ENCODE measurements at places on chromosomes 3 and 15.

- DNase-seq: no peak
Measured at GRCh38 chr15:57302640-57303257, 73.6 kb upstream of the CGNL1 start.

GRCh38 chr3:13707456-13707855, 158.5 kb downstream of the FBLN2 start:
- DNase-seq: no peak

GRCh38 chr3:181622365-181622764, 89.4 kb upstream of the SOX2 start:
- DNase-seq: no peak

DNA sequence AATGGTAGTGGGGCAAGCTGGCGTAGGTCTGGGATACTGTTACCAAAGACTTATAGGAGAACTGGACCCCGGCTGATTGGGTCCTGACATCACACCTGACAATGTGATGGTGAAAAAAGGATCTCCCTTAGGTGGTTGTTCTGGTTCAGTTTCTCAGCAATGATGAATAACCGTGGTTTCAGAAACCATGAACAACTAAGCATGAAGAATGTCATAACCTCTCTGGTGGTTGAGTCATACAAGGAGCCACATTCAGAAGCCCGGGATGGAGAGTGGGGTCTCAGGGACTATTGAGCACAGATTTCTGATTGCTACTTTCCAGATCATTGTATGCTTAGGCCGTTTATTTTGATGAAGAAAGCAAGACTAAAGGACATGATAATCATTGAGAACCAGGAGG, 17.4 kb downstream of the GPR160 start:
- DNase-seq: no peak

- no peak for DNase-seq
Measured at GRCh38 chr3:23602971-23603370, 202.8 kb upstream of the UBE2E1 start.

- DNase-seq: no peak
Measured at GRCh38 chr3:60737633-60738399, 513.4 kb downstream of the FHIT start.

GRCh38 chr15:74121858-74122257, 8.5 kb upstream of the ISLR2 start:
- no peak for DNase-seq

DNA sequence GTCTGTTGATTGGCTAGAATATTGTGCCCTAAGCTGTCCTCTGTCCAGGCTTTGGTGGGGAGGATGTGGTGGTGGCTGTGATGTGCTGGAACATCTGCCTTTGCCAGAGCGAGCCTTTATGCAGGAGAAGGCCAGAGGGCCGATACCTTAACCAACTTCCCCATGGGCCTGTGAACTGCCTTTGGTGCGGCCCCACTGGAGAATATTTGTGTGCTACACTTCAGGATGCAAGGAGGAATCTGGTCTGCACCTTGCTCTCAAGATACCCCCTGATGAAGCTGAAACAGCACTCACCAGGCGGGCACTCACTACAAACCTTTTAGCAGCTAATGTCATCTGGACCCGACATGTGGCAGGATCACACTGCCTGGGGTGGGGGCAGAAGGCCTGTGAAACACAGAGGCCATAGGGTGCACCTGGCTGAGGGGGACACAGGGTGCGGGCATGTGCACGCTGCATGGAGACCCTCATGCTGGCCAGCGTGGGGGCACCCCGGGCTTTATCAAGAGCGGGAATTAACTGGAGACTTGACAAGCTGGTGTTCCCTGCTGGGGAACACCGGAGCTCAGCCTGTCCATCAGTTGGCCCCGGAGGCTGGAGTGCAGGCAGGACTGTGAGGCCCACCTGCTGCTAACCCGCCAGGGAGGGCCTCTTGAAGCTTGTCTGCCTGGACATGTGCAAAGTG, 16.4 kb downstream of the PRR23E start:
- DNase-seq: no peak

- peak; percentile 62 for DNase-seq
Measured at GRCh38 chr3:127761441-127761801, 60.9 kb downstream of the MGLL start.

DNA sequence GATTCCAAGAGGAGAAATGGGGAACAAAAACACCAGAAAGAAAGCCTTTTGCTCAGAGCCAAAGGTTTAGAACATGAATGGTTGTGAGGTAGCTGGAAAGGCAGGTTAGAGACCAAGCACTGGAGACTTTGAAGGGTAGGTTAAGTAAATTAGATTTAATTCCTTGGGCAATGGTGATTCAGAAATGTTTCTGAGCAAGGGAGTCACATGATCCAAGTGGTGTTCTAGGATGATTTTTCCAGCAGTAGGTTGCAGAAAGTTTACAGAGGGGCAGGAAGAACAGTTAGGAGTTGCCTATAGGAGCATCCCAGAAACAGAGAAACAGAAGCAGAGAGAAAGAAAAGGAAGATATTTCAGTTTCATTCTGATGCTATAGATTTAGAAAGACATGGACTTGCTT, 139.8 kb downstream of the WDR76 start:
- DNase-seq: no peak

DNA sequence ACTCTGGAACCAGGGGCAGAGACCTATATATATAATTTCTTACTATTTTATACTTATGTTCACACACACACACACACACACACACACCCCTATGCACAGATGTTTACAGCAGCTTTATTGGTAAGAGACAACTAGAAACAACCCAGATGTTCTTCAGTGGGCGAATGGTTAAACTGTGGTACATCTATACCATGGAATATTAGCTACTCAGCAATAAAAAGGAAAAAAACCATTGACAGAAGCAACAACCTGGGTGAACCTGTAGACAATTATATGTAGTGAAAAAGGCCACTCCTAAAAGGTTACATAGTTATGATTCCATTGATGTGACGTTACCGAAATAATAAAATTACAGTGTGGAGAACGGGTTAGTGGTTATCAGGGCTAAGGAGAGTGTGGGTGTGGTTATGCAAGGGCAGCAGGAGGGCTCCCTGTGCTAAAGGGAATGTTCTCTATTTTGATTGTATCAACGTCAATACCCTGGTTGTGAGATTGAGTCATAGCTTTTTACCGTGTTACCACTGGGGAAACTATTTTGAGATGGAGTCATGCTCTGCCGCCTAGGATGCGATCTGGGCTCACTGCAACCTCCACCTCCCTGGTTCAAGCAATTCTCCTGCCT, 85.5 kb downstream of the FLNB start:
- DNase-seq: peak; percentile 72

DNA sequence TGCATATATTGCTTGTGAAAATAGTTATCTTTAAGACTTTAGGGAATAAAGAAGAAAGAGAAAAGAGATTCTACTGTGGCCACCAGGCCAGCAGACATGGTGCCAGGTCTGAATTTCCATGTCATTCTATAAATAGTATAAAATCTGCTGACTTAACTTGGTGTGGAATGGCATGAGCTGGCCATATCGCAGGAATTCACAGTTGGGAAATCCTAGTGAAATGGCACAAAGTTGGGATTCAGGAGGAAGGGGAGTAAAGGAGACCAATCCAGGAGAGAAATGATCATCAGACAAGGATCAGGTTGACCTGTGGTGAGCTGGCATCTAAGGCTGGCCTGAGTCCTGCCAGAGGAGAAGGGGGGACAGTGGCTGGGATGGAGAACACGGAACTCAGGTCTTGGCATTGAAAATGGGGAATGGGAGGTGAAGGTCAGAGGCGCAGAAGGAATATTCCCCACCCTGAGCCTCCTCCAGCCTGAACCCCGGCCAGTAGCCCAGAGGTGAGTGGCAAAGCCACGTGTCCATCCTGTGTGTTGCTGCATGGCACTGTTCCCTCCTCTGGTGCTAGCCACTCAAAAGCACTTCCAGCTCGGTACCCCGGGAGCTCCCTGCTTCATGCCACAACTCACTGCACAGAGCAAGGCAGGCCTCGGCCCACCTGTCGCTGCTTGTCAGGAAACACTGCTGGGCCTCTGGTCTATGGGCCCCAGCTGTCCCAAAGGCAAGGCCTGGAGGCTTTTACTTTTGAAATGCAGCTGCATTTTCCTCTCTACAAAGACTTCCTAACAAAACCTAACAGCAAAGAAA, 51.4 kb downstream of the SSUH2 start:
- DNase-seq: no peak

- DNase-seq: no peak
Measured at GRCh38 chr15:36358523-36358922, 220.9 kb upstream of the CDIN1 start.

GRCh38 chr3:134974624-134975023, 179.6 kb downstream of the EPHB1 start:
- no peak for DNase-seq
